Activated naive CD4-positive, alpha-beta T cell treated with anti-CD3 and anti-CD28 coated beads, Interleukin-2, amount 50 U/mL, for 16 hours (primary cell): ENCODE measurements at places on chromosomes 6 and 20.

DNA sequence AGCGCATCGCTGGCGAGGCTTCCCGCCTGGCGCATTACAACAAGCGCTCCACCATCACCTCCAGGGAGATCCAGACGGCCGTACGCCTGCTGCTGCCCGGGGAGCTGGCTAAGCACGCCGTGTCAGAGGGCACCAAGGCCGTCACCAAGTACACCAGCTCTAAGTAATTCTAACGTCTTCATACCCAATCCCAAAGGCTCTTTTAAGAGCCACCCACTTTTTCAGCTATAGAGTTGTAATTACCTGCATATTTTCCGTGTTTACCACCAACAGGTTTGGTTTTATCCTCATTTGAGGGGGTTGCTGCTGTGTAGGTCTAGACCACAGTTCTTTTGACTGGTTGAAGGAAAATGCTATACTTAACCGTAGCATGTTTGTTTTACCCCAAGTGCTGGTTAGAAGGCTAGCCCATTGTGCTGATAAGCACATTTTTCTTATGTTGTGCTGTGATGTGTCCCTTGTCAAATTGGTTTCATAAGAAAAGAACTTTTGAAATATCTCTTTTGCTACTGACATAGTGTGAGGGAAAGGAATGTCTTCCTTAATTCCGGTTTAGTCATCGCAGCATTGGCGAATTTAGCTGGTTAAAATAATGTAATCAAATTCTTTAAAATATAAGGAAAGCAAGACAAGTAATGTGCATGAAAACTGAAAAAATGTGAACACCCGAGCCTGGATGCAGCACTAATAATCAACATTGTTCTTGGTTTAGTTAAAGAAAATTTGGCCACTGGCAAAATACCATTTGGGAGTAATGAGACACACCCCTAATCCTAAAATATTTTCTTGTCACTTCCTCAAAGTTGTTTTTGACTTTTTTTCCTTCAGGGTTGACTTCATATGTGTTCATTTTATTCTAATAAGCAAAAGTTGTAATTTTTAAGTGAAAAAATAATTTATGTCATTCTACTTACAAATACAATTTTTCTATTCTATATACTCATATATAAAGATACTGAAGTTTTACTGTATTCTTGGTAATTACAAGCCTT lies 112.8 kb downstream of the HFE start:
- DNase-seq = no peak

- DNase-seq = no peak
Measured at GRCh38 chr6:154127657-154128056, 88.6 kb downstream of the OPRM1 start.

GRCh38 chr20:1423625-1424106 lies 30.8 kb upstream of the FKBP1A start:
- DNase-seq = no peak

GRCh38 chr6:150272264-150272975 lies 96.4 kb upstream of the IYD start:
- DNase-seq = no peak

DNA sequence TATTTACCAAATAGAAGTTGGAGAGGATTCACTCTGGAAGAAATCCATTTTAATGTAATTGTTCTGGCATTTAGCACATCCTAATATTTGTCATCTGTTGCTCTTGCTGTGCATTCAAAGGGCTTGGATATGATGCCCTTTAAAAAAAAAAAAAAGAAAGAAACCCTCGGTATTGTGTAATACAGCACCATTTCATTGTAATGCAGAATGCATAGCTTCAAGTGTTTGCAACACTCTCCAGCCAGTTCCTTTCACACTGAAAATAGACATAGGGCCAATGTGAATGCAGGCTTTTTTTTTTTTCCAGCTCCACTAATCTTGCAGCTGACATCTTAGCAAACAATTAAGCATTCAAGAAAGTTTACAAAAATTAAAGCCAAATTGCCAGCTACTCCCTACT lies 197.4 kb upstream of the POU3F2 start:
- no peak for DNase-seq

DNA sequence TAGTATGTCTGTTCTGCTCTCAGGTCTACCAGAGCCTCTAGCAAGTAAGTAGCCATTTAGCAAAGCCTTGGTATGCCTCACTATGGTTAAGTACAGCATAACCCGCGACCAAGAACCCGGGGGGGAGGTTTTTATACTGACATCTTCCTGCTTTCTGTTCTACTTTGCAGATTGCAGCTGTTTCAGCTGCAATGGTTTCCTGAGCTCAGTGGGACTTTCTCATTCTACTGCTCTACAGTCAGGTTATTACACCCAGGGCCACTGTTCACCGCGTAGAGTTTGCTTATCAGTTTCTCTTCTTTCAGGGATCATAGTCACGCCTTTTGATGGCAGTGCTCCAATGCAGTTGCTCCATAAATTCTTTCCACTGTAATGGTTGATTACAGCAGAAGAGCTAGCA lies 631.3 kb downstream of the TFAP2A start:
- no peak for DNase-seq
